ENCODE measurements at places on chromosomes 5 and 9. TPM values are rescaled to one million over a fixed set of nuclear protein-coding genes. Genes with fewer than 3 reads are reported as not detected.

Gene CDH18
- not detected for total RNA-seq

Gene LCN10
- total RNA-seq: 3.2 TPM

GRCh38 chr5:58148254-58148775 lies 311.6 kb downstream of the PLK2 start:
- DNase-seq: no peak

- DNase-seq: no peak
Measured at GRCh38 chr5:58326022-58326421, 133.9 kb downstream of the PLK2 start.

Gene MARCOL
- total RNA-seq: not detected

GRCh38 chr9:75170898-75171360 lies 82.6 kb downstream of the OSTF1 start:
- DNase-seq: no peak

- no peak for DNase-seq
Measured at GRCh38 chr9:119701651-119702050, 332.4 kb upstream of the BRINP1 start.

DNA sequence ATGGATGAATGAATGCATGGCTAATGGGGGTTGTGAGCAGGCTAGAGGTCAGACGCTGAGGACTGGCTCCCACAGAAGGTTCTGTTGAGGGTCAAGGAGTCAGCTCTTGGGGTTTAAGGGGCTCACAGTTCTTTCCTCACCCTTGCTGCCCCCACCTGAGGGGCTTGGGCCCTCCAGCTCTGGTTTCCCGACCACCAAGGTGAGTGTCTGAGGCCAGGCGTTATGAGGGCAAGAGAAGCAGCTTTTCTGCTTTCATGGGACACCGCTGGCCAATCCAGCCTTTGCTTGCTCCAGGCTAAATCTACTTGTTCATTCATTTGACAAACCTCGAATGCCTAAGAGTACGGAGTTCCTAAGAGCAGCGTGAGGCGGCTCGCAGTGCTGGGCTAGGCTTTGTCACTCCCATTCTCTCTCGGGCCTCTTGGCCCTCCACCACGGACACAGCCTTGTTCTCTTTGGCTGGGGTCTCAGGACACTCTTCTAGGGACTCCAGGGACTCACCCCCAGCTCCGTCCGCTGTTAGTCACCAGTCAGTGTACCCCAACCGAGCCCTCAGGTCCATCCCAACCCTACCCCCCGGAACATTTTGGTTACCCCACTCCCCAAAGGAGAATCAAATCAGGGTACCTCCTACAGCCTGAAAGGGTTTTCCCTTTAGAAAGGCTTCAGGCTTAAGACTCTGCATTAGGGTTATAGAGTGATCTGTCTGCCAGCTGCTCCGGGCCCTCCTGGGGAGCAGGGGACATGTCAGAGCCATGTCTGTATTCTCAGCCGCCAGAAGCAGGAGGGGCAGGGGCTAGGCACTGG lies 210.1 kb upstream of the MVB12B start:
- DNase-seq: no peak

DNA sequence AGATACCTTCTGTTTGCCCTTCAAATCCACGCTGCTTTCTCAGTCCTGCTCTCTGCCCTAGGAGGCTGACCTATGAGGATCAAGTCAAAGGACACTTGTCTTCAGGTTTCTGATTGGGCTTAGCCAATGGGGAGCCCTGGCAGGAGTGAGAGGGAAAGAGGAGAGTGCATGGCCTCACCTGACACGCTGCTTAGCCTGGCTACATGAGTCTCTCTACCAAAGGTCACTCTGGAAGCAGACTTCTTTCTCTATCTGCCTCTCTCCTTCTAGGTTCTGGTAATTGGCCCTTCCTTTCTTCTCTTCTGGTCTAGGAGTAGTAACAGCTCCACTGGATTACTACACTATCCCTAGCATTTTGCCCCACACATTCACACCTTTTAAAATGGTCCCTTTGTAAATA lies 13.1 kb downstream of the ARSB start:
- DNase-seq: no peak

GRCh38 chr5:21391506-21391905 lies 1403.5 kb upstream of the CDH18 start:
- no peak for DNase-seq

GRCh38 chr5:74026310-74026709 lies 400.3 kb downstream of the ARHGEF28 start:
- DNase-seq: no peak

Gene IL9
- not detected for total RNA-seq

- DNase-seq: no peak
Measured at GRCh38 chr5:36948650-36949049, 72.1 kb downstream of the NIPBL start.

DNA sequence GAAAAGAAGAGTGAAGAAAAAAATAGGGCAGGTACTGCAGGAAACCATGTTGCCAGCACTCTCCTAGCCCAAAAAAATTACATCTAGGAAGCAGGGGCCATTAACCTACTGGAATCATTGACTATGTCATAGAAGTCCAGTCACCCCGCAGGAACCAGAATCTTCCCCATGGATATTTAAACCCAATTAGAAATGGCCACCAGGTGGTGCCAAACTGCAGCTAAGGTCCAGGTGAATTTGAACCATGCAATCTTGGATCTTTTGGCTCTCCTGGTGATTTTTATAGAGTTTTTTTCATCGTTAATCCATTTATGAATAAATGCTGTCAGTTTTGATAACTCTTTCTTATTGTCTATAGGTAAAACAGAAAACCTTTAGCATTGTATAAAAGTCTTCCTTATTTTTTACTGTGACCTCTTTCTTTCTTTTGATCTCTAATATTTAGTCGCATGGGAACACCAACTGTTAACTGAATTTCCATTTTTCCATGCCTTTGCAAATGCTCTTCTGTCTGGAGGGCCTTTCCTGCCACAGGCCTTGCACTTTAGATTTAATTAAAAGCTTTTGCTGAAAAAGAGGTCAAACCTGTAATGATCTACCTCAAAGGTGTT lies 147.5 kb upstream of the FGF10 start:
- DNase-seq: no peak

Gene FBLL1
- not detected for total RNA-seq

Gene HBEGF
- total RNA-seq: 33.5 TPM

DNA sequence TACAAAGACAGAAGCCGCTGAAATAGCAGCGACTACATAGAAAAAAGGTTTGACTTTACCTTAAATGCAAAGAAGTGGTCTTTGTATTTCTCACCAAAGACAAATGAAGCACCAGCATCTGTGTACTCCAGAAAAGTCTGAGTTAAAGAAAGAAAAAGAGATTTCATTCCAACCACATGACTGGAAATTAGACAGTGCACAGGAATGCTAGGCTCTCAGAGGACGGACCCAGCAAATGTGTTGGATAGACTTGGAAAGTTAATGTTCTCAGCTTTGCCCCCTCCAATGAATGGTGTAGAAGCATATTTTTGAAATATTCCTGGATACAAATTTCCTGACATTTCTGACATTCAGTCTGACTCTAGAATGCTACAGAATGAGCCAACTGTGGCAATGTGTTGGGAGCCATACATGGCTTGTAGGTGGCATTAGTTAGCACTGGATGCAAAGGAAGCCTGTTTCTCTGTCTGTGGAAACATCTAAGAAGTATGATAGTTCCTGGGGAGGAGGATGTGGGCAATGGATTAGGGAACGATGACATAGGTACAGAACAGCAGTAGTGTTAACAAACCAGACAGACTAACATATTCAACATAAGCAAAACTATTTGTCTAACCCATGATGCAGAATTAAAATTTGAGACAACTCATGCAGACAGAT lies 43.3 kb downstream of the SLC28A3 start:
- DNase-seq: no peak

- DNase-seq: no peak
Measured at GRCh38 chr9:78707481-78707991, 410.6 kb downstream of the PSAT1 start.

DNA sequence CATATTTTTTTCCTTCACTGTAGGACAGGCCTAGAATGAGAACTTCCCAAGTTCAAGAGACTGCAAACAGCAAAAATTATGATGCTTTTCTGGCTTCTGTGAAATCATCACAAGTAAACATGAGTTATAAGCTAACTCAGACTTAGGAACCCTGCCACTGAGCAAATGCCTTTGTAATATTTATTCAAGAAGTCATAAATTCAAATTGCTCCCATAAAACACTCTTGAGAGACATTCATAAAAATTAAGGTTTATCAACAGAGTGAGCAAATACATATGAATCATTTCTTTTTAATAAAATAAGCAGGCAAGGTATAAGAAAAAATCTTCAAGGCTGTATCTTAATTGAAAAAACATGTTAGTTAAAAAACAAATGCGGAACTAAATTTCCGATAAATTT lies 124.2 kb downstream of the GNA14 start:
- DNase-seq: no peak

Gene PCDHB11
- total RNA-seq: 0.86 TPM

- DNase-seq: peak; percentile 80
Measured at GRCh38 chr5:132263548-132264261, 6.2 kb downstream of the PDLIM4 start.

DNA sequence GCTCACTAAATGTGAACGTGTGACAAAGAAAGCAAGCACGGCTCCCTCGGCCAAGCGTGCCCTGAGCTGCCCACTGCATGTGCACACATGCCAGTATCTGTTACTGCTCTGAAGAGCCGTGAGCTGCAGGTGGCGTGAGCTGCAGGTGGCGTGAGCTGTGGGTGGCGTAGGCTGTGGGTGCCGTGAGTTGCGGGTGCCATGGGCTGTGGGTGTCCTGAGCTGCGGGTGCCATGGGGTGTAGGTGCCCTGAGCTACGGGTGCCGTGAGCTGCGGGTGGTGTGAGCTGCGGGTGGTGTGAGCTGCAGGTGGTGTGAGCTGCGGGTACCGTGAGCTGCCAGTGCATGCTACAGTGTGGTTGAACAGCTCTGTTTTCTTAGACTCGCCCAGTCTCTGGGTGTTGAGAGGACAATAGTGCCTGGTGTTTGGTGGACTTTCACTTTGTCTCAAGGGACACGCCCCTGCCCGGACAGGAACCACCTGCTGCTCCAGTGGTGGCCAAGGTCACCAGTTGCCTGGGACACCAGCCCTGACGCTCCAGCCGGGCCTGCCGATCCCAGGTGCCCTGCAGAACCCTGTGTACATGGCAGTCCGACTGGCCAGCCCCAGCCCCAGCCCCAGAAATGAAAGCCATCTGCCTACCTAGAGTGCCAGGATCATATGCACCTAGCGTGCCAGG lies 6.7 kb downstream of the CCDC187 start:
- DNase-seq: peak; percentile 41

- DNase-seq: no peak
Measured at GRCh38 chr5:157607371-157608161, 32.0 kb upstream of the ADAM19 start.

DNA sequence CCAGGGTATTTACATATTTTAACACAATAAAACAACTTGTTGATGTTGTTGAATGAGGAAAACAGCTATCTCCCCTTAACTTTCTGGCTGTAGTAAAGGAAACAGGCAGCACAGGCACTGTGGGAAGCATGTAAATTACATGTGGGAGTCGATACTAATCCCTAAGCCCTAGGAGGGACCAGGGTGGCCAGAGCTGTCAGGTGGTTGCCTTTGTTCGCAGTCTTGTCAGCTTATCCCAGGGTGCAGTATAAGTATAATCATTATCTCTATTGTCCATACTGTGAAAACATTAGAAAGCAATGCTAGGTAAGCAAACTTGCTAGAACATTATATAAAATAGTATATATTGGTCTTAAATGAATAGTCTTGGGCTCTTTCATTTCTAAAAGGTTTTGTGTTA lies 125.6 kb upstream of the RPS23 start:
- DNase-seq: no peak

GRCh38 chr5:96081276-96081858 lies 119.7 kb upstream of the ELL2 start:
- no peak for DNase-seq

Gene PRXL2C
- 31.3 TPM for total RNA-seq

- no peak for DNase-seq
Measured at GRCh38 chr5:132073231-132074013, at the start of gene CSF2. TSS of gene CSF2 (plus strand) at chr5:132073789. CDS start at chr5:132073824, 35 bp downstream.

GRCh38 chr5:158686214-158686613 lies 413.5 kb downstream of the EBF1 start:
- no peak for DNase-seq

DNA sequence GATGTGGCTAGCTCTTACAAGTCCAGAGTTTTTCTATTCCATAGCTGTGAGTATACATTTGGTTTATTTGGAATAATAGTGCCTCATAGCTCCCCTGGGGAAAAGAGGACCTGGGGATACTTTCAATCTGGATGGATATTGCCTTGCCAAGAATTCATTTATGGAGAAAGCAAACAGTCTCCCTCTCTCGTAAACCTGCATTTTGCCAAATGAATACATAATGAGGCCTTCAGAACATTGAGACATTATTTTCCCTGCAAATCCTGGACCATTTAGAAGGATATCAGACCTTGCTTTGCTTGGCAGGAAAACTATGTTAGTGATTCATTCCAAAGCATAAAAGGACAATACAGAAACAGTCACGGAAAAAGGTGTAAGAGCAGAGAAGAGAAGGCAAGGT lies 569.6 kb upstream of the BRINP1 start:
- DNase-seq: no peak

Gene FAM151B
- total RNA-seq: 1.4 TPM

Gene IDNK
- 1.0 TPM for total RNA-seq

Gene DUSP1
- total RNA-seq: 200 TPM

Gene C9orf50
- total RNA-seq: not detected

Gene SNX24
- total RNA-seq: 9.9 TPM

Gene IFNA2
- total RNA-seq: not detected

Gene SIT1
- total RNA-seq: 0.30 TPM

GRCh38 chr5:67192719-67193438 lies 3.7 kb downstream of the CD180 start:
- DNase-seq: no peak

Gene OSMR
- 27.0 TPM for total RNA-seq

Gene SLCO6A1
- not detected for total RNA-seq

DNA sequence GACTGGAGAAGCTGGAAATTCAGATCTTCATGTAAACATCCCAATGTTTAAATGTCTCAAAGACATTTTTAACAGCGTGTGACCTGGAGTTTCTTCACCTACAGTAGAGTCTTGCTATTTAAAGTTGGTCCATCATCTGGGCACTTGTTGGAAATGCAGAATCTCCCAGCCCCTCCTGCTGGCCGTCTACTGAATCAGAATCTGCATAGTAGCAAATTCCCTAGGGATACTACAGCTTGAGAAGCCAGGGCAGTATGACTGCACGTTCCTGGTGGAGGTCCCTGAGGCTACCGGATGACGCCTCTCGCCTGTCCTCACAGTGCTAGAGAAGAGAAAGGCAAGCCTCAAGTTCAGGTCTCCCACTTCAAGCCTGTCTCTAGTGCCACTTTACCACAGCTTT lies 15.7 kb downstream of the SAP30L start:
- no peak for DNase-seq

DNA sequence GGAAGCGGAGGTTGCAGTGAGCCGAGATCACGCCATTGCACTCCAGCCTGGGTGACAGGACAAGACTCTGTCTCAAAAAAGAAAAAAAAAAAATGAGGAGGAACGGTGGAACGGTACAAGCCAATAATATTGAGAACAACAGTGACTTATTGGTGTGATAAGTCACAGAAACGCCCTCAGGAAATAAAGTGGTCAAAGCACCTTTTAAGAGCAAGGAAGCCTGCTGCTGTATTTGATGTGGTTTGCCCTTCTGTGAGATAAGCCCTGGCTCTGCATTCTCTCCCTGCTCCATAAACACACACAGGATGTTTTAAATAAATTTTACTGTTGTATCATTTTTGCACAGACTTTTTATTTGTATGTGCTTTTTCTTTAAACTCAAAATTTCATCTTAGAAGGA lies 269.9 kb upstream of the MSX2 start:
- DNase-seq: no peak

Measured in psoas muscle (tissue), 8 donors.